AG20443 (cell line): ENCODE measurements at places on chromosomes 5 and 9.

- DNase-seq = no peak
Observed at GRCh38 chr5:415928-416635, 26.9 kb upstream of the EXOC3 start.

GRCh38 chr5:157025093-157025698, 33.7 kb downstream of the HAVCR1 start:
- no peak for DNase-seq

- peak; percentile 69 for DNase-seq
Observed at GRCh38 chr9:121285835-121286687, 18.1 kb downstream of the GSN start.

DNA sequence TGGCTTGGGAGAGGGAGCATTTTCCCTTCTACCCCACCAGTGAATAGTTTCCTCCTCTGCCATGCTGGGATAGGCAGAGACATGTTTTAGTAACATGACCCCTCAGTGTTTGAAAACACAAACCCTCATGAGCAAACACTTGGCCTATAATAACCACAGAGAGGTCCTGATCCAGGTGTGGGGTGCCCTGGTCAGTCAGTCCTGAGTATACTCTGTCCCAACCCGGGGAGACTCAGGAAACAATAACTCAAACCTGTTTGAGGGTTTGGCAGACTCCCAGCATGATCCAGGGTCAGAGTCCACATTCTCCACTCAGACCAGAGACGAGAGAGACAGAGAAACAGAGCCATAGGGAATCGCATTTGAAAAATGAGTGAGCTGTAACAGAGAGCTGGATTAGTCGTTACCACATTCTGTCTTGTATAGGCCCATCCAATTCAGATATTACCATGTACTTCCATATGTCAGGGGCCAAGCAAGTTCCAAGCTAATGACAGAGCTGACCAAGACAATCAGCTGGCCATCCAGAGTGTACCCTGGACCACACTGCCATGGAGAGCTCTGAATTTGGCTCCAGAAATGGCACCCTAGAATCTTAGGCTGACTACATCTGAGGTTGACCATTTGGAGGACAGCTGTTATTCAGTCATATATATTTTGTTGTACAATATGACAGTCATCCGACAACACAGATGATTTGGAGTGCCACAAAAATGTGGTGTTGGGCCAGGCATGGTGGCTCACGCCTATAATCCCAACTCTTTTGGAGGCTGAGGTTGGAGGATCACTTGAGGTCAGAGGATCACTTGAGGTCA, 4.2 kb upstream of the CA9 start:
- no peak for DNase-seq

- no peak for DNase-seq
Observed at GRCh38 chr5:119269061-119269944, 86.5 kb upstream of the TNFAIP8 start.
